Stimulated activated CD8-positive, alpha-beta memory T cell treated with anti-CD3 and anti-CD28 coated beads, Interleukin-7, amount 100 ng/mL, for 4 hours (primary cell): ENCODE measurements at places on chromosomes 1 and 21.

GRCh38 chr1:28323720-28324119 is 5.1 kb upstream of the MED18 start:
- no peak for DNase-seq

- DNase-seq: no peak
Observed at GRCh38 chr1:61674221-61674620, 50.7 kb downstream of the TM2D1 start.

- no peak for DNase-seq
Observed at GRCh38 chr1:6956488-6957159, 171.4 kb downstream of the CAMTA1 start.

GRCh38 chr1:60341274-60341673 is 267.7 kb upstream of the C1orf87 start:
- no peak for DNase-seq

GRCh38 chr21:14456911-14457310 is 74.0 kb upstream of the HSPA13 start:
- DNase-seq: no peak

DNA sequence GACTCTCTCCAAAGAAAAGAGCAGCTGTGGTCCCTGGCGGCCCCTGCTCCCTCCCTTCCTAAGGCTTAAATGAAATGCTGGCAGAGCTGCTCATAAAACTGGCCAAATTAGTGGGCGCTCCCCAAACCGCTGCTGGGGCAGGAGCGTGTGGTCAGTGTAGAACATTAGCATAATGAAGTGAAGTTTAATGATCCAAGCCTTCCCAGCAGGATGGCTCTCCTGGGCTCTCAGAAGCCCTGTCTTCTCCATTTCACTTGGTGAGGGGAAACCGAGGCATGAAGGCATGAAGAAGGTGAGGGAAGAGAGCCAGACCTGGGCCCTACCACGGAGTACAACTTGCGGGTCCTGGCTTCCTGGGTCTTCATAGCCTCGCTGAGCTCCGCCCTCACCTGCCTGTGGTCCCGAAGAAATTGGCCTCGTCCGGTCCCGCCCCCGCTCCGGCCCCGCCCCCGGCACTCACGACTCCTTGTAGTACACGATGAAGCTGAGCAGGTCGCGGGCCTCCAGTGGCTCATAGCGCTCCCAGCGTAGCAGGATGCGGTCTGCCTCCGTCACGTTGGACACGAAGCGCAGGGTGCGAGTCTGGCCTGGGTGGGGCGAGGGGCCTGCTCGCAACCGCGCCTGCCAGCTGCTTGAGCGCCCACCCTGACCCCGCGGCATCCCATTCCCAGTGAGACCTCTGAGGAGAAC is 10.3 kb downstream of the INSRR start:
- DNase-seq: peak; percentile 55

DNA sequence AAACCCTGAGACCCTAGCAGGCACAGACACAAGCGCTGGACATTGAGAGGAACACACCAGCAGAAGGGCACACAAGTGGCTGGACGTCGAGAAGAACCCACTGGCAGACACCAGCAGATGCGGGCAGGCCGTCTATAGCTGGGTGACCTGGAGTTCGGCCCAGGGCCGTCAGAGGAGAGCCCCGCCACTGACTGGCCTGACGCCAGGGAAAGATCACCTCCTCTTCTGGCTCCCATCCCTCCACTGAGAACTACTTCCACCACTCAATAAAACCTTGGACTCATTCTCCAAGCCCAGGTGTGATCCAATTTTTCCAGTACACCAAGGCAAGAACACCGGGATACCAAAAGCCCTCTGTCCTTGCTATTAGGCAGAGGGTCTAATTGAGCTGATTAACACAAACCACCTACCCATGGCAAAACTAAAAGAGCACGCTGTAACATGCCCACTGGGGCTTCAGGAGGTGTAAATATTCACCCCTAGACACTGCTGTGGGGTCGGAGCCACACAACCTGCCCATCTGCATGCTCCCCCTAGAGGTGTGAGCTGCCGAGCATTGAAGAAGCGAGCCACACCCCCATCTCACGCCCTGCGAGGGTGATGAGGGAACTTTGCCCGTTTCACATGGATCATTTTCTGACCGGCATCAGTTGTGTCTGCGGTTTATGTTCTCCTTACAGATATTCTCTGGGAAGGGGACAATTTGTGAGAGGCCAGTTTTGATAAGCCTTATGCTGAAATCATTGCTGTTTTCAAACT is 104.8 kb downstream of the HLX start:
- DNase-seq: no peak

DNA sequence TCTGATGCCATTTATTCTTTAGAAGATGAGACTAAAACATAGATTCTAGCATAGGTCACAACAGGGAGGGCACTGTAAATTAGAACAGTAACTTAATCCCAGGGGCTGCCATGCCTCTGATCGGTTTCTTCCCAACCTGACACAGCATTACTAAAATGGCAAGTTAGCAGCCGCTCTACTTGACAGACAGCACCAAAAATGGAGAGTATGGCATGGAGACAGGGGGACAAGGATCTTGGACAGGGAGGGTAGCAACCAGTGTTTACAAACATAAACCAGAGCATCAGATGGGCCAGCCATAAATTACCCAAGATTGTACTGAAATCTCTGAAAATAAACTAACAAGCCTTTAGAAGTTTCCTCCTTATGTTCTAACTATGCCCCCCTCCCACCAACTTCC is 5.9 kb downstream of the DUSP10 start:
- DNase-seq: no peak
